ENCODE measurements at places on chromosomes 16 and 17. TPM values are rescaled to one million over a fixed set of nuclear protein-coding genes. Genes with fewer than 3 reads are reported as not detected.

- DNase-seq: no peak
Observed at GRCh38 chr16:73434621-73435020, 386.7 kb upstream of the ZFHX3 start.

- DNase-seq: no peak
Observed at GRCh38 chr17:2940352-2940751, 123.1 kb downstream of the OR1D5 start.

- DNase-seq: no peak
Observed at GRCh38 chr16:84652566-84652965, 4.3 kb downstream of the KLHL36 start.

TMEM235 gene
- not detected for total RNA-seq

APOH gene
- not detected for total RNA-seq

PLK1 gene
- total RNA-seq: 98.8 TPM

Measured in M059J (cell line).